CD4-positive, alpha-beta T cell (primary cell): ENCODE measurements at places on chromosomes 2 and 18. TPM values are rescaled to one million over a fixed set of nuclear protein-coding genes. Genes with fewer than 3 reads are reported as not detected.

GRCh38 chr2:86333378-86333777, 4.0 kb downstream of the REEP1 start:
- H3K36me3 ChIP-seq = no peaks in the 10 kb centered on the region
- H3K27ac ChIP-seq = no peak overlapping the region
- H3K4me3 ChIP-seq = no peak overlapping the region
- DNase-seq = no peak

- DNase-seq = no peak
- no peak overlapping the region for H3K4me3 ChIP-seq
- peaks cover 3% of the 10 kb centered on the region for H3K27me3 ChIP-seq
- no peaks in the 10 kb centered on the region for H3K4me1 ChIP-seq
- no peak overlapping the region for H3K27ac ChIP-seq
These were observed 215.6 kb downstream of the MTX2 start for GRCh38 chr2:176484838-176485237.

GRCh38 chr2:39150890-39151497, 30.1 kb upstream of the SOS1 start:
- no peaks in the 10 kb centered on the region for H3K27me3 ChIP-seq
- H3K4me1 ChIP-seq = peaks cover 2% of the 10 kb centered on the region
- H3K36me3 ChIP-seq = no peaks in the 10 kb centered on the region
- DNase-seq = no peak
- H3K4me3 ChIP-seq = no peak overlapping the region

- H3K36me3 ChIP-seq = no peaks in the 10 kb centered on the region
- DNase-seq = no peak
- peaks cover 26% of the 10 kb centered on the region for H3K4me1 ChIP-seq
- no peak overlapping the region for H3K27ac ChIP-seq
- H3K4me3 ChIP-seq = no peak overlapping the region
These were observed 1.6 kb upstream of the IGFBP5 start for GRCh38 chr2:216696751-216697560.

DNA sequence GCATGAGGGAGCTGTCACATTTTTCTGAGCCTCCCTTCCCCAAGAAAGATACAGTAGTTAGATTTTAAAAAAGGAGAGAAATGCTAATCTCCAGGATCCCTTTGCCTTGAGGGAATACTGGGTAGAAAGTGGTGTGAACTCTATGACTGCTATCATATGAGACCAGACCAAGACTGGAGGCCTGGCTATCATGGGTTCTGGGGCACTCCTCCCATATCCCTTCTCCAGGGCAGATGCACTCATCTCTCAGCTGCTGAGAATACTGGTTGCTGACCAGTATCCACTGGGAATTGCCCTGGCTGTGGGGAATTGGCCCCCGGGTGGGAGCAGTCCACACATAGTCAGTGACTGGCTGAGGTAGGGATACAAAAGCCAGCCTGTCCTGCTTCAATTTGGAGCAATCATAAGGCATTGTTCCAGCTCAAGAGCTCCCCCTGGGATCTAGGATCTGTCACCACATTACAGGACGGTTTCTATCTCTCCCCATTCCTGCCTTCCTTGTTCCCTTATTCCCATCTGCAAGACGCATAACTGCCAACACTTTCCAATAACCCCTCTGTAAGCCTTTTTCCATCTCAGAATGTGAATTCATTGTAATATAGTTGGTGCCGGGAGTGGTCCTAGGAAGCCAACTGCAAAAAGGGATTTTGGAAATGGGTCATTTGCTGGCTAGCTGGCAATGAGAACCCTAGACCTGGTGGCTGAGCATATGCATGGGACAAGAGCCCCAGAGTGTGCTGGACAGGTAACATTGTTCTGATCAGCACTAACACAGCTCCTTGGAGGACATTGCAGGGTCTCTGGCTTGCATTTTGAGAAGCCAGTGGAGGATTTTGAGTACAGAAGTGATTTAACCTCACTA, 35.4 kb upstream of the REEP1 start:
- H3K36me3 ChIP-seq = no peaks in the 10 kb centered on the region
- H3K27ac ChIP-seq = peak overlapping the region; percentile 56
- H3K4me1 ChIP-seq = peaks cover 29% of the 10 kb centered on the region
- peak; percentile 6 for DNase-seq
- H3K4me3 ChIP-seq = no peak overlapping the region

DNA sequence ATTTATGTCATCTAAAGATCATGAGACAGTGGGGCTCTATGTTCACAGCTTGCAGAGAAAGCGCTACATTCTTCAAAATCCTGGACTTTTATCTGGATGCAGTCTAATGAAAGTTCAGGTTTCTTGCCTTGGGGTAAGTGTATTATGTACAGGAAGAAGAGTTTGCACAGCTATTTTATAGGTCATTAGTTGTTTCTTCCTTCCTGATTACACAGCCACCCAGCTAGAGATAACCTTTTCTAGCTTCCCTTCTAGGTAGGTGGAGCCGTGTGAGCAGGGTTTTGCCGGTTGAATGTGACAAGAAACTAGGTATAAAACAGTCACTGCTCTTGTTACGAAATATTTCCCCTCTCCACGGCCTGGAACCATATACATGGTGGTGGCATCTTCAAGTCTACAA, 800.8 kb upstream of the SOX11 start:
- no peak overlapping the region for H3K4me3 ChIP-seq
- DNase-seq = no peak
- H3K27me3 ChIP-seq = no peaks in the 10 kb centered on the region
- H3K36me3 ChIP-seq = no peaks in the 10 kb centered on the region
- no peaks in the 10 kb centered on the region for H3K4me1 ChIP-seq

- H3K4me1 ChIP-seq = no peaks in the 10 kb centered on the region
- H3K4me3 ChIP-seq = no peak overlapping the region
- no peak overlapping the region for H3K27ac ChIP-seq
- no peaks in the 10 kb centered on the region for H3K36me3 ChIP-seq
- DNase-seq = no peak
These were observed 717.6 kb downstream of the TDRD15 start for GRCh38 chr2:21841341-21841740.

GRCh38 chr2:122389694-122390093, 634.2 kb downstream of the TSN start:
- no peak overlapping the region for H3K27ac ChIP-seq
- no peaks in the 10 kb centered on the region for H3K27me3 ChIP-seq
- no peak for DNase-seq
- H3K4me3 ChIP-seq = no peak overlapping the region

- H3K27ac ChIP-seq = no peak overlapping the region
- no peaks in the 10 kb centered on the region for H3K4me1 ChIP-seq
These were observed 54.1 kb upstream of the PTPRM start for GRCh38 chr18:7512990-7513389.

- DNase-seq = no peak
- no peaks in the 10 kb centered on the region for H3K4me1 ChIP-seq
- no peak overlapping the region for H3K4me3 ChIP-seq
These were observed 58.4 kb downstream of the GYPC start for GRCh38 chr2:126714191-126714965.

GRCh38 chr2:48251437-48252148, 278.4 kb upstream of the STON1 start:
- no peak for DNase-seq
- H3K27me3 ChIP-seq = no peaks in the 10 kb centered on the region
- H3K36me3 ChIP-seq = no peaks in the 10 kb centered on the region
- no peak overlapping the region for H3K27ac ChIP-seq

DNA sequence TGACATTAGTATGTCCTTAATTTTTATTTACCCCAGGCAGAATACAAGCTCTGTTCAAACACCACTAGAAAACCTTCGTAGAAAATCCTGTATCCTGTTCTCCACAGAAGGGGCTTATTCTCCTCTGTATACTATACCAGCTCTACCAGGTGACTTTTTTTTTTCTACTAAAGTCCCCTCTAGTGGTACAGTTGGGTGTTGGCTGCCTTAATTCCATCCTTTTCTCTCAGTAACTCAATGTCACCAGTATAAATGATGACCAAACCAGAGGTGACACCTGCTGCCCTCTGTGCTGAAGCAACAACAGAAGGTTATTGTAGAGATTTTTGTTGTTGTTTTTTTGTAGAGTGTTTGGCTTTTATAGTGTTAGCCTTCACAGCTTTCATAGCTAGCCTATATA, 1322.0 kb downstream of the LRP1B start:
- H3K4me1 ChIP-seq = no peaks in the 10 kb centered on the region
- H3K27me3 ChIP-seq = no peaks in the 10 kb centered on the region
- no peak overlapping the region for H3K4me3 ChIP-seq
- H3K27ac ChIP-seq = no peak overlapping the region
- no peak for DNase-seq

- no peaks in the 10 kb centered on the region for H3K36me3 ChIP-seq
- H3K4me3 ChIP-seq = no peak overlapping the region
- no peak overlapping the region for H3K27ac ChIP-seq
- H3K4me1 ChIP-seq = peaks cover 2% of the 10 kb centered on the region
- DNase-seq = no peak
- peaks cover 30% of the 10 kb centered on the region for H3K27me3 ChIP-seq
These were observed 11.7 kb downstream of the LIMS2 start for GRCh38 chr2:127663566-127664064.

DNA sequence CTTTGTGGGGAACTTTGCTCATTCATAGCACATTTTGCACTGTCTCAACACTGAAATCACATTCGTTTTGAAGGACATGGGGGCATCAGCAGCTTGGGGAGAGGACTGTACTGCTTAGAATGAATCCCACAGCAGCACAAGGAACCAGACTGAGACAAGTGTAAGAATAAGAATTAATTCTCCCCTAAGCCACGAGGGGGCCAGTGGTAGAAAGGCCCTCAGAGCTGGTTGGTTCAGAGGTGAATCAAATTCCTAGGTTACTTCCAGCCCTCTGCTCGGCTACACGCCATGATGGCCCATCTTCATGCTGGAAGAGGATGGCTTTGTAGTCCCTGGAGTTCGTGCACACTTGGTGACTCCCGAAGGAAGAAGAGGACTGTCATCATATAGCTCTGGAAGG, 12.0 kb upstream of the MC5R start:
- no peaks in the 10 kb centered on the region for H3K27me3 ChIP-seq
- no peak overlapping the region for H3K4me3 ChIP-seq
- no peak overlapping the region for H3K27ac ChIP-seq
- no peaks in the 10 kb centered on the region for H3K4me1 ChIP-seq

- H3K27ac ChIP-seq = no peak overlapping the region
These were observed 47.1 kb downstream of the STRN start for GRCh38 chr2:36919041-36919837.

DNA sequence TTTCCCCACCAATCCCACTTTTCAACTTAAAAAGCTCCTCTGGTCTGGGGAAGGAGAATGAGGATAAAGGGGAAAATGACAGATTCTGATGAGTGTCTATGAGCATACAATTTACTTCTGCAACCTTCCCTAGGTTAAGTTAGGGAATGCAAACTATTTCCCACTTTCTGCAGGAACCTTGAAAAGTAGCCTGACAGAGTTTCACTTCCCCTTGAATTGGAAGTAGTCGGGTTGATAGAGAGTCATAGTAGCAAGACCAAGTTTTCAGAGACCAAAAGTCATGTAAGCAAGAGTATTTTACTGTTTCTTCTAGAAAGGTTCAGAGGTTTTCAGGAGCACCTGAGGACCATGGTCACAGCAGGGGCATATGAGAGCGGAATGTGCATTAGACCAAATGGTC, 815.1 kb downstream of the CPS1 start:
- no peaks in the 10 kb centered on the region for H3K36me3 ChIP-seq
- DNase-seq = no peak
- H3K27me3 ChIP-seq = no peaks in the 10 kb centered on the region
- no peak overlapping the region for H3K27ac ChIP-seq
- no peaks in the 10 kb centered on the region for H3K4me1 ChIP-seq

GRCh38 chr2:173754165-173754564, 211.0 kb downstream of the SP3 start:
- H3K4me1 ChIP-seq = no peaks in the 10 kb centered on the region
- H3K27me3 ChIP-seq = no peaks in the 10 kb centered on the region
- no peak for DNase-seq
- H3K4me3 ChIP-seq = no peak overlapping the region
- no peak overlapping the region for H3K27ac ChIP-seq

DNA sequence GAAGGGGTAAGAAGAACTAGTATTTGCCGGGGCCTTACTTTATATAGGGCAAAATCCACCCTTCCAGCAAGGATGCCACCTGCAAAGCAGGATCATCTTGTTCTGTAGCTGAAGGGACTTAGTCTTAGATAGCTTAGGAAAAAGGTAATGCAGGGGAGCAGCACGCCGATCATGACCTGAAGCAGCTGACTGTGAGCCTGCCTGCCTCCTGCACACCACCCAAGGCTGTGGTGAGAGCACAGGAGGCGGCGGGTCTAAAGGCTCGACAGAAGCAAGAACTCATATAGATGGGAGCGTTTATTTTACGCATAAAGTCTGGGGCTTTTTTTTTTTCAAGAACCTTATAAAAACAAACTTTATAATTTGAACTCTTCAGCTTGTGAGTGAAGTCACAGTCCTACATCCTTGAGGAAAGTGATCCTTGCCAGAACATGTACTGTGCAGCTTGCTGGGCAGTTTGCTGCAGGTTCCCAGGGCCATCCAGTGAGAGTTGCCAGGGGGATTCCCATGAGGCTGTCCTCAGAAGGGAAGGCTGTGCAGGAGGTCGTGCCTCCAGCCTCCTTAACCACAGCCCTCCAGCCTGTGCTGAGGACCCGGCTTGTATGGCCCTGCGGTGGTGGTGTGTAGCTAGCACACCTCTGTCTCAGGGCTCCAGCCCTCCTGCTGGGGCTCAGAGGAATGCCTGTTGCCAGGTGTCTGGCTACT, 92.1 kb downstream of the RNF144A start:
- H3K36me3 ChIP-seq = peaks cover 3% of the 10 kb centered on the region
- H3K27ac ChIP-seq = no peak overlapping the region
- H3K27me3 ChIP-seq = no peaks in the 10 kb centered on the region
- DNase-seq = no peak
- H3K4me3 ChIP-seq = no peak overlapping the region
- peaks cover 7% of the 10 kb centered on the region for H3K4me1 ChIP-seq

DNA sequence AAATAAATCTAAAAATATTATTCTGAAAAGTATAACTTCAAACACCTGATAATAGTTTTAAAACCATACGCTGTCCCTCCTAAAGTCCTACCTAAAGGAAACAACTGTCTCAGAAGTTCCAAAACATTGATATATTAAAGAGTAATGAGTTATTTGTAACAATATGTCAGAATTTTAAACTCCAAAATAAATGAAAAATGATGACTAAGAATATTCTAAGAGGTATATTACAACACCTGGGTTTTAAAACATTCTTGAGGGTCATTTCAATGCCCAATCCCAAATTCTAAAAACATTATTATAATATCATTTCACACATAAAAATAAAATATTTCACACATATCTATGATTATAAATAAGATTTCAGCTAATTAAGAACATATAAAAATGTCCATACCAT, 20.2 kb downstream of the KIDINS220 start:
- no peaks in the 10 kb centered on the region for H3K4me1 ChIP-seq
- DNase-seq = no peak
- no peak overlapping the region for H3K4me3 ChIP-seq
- no peaks in the 10 kb centered on the region for H3K27me3 ChIP-seq

- H3K27ac ChIP-seq = no peak overlapping the region
- DNase-seq = no peak
- no peaks in the 10 kb centered on the region for H3K4me1 ChIP-seq
- H3K27me3 ChIP-seq = no peaks in the 10 kb centered on the region
- H3K4me3 ChIP-seq = no peak overlapping the region
These were observed 86.6 kb downstream of the LRP1B start for GRCh38 chr2:142044197-142044596.

Gene BOK
- not detected for total RNA-seq

Gene MYL1
- total RNA-seq = not detected

Gene OTOS
- total RNA-seq = not detected

Gene FBXO48
- total RNA-seq = 0.44 TPM

Gene PSMA8
- total RNA-seq = 0.27 TPM

Gene DNAH7
- total RNA-seq = not detected

Gene SPR
- not detected for total RNA-seq

Gene G6PC2
- total RNA-seq = not detected

Gene CPO
- total RNA-seq = not detected

Gene CDH2
- not detected for total RNA-seq

Gene ZC3H15
- 124 TPM for total RNA-seq

Gene EGR4
- total RNA-seq = 0.14 TPM
